ENCODE measurements at places on chromosomes 5 and 9. TPM values are rescaled to one million over a fixed set of nuclear protein-coding genes. Genes with fewer than 3 reads are reported as not detected.

GRCh38 chr5:98843481-98843880 lies 70.0 kb downstream of the RGMB start:
- no peak for DNase-seq

The SUSD3 gene
- total RNA-seq = 13.4 TPM

- DNase-seq = peak; percentile 1
Observed at GRCh38 chr9:101047848-101048397, 19.4 kb downstream of the PLPPR1 start.

DNA sequence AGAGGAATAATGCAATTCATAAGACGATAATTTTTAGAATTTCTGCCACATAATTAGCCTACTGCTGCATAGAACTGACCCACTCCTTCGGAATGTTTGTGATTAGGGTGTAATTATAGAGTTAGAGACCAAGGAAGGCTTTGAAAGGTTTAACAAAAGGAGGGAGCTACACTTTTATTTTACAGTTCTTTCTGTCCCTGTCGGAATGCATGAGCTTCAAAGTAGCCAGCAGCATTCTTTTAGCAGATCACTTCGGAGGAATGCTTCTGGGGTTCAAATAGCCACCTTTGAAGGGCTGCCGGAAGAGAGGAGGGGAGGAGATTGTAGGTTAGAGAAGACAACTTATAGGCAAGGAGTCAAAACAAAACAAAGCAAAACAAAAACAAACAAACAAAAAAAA lies 168.1 kb downstream of the GRIA1 start:
- no peak for DNase-seq

DNA sequence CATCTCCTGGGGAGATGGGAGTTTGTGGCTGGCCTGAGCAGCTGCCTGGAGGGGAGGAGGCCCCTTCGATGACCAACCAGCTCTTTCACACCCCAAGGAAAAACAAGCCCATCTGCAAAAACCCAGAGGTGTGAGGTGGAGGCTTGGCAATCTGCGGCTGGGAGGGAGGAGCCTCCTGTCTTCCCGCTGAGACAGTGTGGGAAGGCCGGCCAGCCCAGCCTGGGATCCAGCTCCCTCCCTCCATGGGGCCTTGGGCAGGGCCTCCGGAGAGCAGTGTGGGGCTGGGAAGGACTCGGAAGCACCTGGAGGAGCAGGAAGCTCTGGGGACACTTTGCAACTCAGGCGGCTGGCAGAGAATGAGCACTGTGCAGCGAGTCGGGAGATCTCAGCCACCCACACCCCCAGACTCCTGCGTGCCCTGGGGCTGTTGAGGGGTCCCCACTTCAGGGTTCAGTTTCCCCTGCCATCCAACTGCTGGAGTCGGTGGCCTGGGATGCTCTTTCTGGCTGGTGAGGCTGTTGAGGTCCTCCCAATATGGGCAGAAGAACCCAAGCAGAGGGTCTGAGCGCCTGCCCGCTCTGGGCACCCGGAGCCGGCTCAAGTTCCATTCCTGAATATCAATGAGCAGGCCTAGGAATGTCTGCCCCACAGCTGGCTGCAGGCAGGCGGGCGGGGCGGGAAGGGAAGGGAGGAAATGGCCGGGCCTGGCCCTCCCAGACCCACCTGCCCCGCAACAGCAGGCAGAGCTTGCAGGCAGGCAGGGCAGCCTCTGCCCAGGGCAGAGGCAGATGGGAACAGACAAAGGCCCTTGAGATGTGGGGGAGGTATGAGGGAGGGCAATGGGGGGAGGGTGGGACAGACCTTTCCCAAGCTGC lies 101.1 kb downstream of the FGF18 start:
- DNase-seq = peak; percentile 52

DNA sequence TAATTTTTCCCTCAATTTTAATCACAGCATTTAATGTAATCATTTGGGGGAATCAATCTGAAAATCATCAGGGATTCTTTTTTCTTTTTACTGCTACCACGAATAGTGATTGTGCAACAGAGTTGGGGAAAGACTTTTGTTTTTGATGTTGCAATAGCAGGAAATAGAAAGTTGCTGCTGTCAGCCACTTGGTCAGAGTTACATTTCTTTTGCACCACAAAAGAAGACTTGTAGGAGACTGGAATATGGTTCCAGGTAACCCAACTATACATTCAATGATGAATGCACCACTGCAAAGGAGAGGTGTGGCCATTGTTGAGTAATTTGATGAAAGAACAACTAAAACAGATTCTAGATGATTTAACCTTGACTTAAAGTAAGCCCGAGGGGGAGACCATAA lies 46.3 kb upstream of the PALM2AKAP2 start:
- DNase-seq = peak; percentile 53

DNA sequence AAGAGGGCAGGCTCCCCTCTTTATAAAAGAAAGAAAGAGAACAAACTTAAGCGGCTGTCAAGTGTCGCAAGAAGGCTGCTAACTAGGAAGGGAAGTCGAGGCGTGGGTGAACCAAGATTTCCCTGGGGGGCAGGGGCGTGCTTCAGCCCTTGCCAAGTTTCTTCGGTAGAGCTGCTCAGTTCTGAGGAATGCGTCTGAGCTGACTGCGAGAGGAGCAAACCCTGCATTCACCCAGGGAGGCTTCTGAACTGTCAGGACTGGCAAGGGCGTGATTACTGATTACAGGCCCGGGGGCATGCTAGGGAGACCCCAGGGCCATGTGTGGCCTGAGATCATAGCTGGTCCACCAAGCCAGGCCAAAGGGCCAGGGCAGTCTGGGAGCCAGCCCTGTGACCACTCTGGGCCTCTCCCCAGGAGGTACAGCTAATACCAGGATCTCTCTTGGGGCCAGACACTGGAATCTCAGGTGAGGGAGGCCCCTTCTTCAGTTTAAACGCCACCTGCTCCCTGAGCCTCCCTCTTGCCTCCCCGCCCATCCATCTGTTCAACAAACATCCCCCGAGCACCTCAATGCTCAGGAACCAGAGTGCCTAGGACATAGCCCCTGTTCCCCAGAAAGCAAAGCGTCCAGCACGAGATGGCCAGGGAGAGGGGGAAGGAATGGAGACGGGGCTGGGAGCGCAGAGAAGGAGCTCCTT lies 30.9 kb downstream of the SARDH start:
- DNase-seq = no peak

The RGS7BP gene
- 2.1 TPM for total RNA-seq

All from PC-3 (cell line).